Endothelial cell of coronary artery (primary cell): ENCODE measurements at places on chromosomes 7 and 10. TPM values are rescaled to one million over a fixed set of nuclear protein-coding genes. Genes with fewer than 3 reads are reported as not detected.

ASNS gene
- 3.6 and 28.3 TPM in 2 replicates for total RNA-seq

MEOX2 gene
- total RNA-seq = under 0.01 TPM in 1 of 2 replicates, not detected in the other

LAMB4 gene
- 0.09 and 0.36 TPM in 2 replicates for total RNA-seq

NSUN5 gene
- total RNA-seq = 6.0 and 7.8 TPM in 2 replicates

MALRD1 gene
- not detected in 2 replicates for total RNA-seq

ADRA2A gene
- total RNA-seq = 0.09 and 0.18 TPM in 2 replicates

NUTM2E gene
- 0.09 TPM in 1 of 2 replicates, not detected in the other for total RNA-seq

RAB19 gene
- total RNA-seq = 0.27 TPM in 1 of 2 replicates, not detected in the other

WNT16 gene
- not detected in 2 replicates for total RNA-seq

ELN gene
- 0.09 and 1.6 TPM in 2 replicates for total RNA-seq

RBAK gene
- 5.8 and 9.2 TPM in 2 replicates for total RNA-seq

CAMK1D gene
- 0.63 and 1.6 TPM in 2 replicates for total RNA-seq

OR2A5 gene
- total RNA-seq = not detected in 2 replicates

SUN1 gene
- 122 and 169 TPM in 2 replicates for total RNA-seq

ADIRF gene
- total RNA-seq = 21.6 and 26.6 TPM in 2 replicates

HKDC1 gene
- total RNA-seq = 0.18 and 0.19 TPM in 2 replicates

MCM7 gene
- 51.6 and 123 TPM in 2 replicates for total RNA-seq

PCGF5 gene
- 15.8 and 26.7 TPM in 2 replicates for total RNA-seq

CFAP43 gene
- total RNA-seq = under 0.01 and 0.09 TPM in 2 replicates

PON2 gene
- total RNA-seq = 57.0 and 67.3 TPM in 2 replicates

PAX4 gene
- not detected in 2 replicates for total RNA-seq

SPDYE6 gene
- not detected in 2 replicates for total RNA-seq

ZNF239 gene
- total RNA-seq = 0.99 and 2.9 TPM in 2 replicates

UCMA gene
- not detected in 2 replicates for total RNA-seq

LIPN gene
- not detected in 2 replicates for total RNA-seq

RTKN2 gene
- 0.09 and 0.63 TPM in 2 replicates for total RNA-seq

PLAU gene
- 45.6 and 46.1 TPM in 2 replicates for total RNA-seq

PLEKHS1 gene
- not detected in 2 replicates for total RNA-seq

RARRES2 gene
- 0.09 TPM in 1 of 2 replicates, not detected in the other for total RNA-seq

INA gene
- 0.18 and 0.19 TPM in 2 replicates for total RNA-seq
